ENCODE measurements at places on chromosomes 5 and 9. TPM values are rescaled to one million over a fixed set of nuclear protein-coding genes. Genes with fewer than 3 reads are reported as not detected.

IFNA13 gene
- not detected for total RNA-seq

- no peak for DNase-seq
- H3K4me3 ChIP-seq = no peak overlapping the region
- no peak overlapping the region for H3K27ac ChIP-seq
- H3K4me1 ChIP-seq = peaks cover 6% of the 10 kb centered on the region
- no peaks in the 10 kb centered on the region for H3K36me3 ChIP-seq
Measured at GRCh38 chr5:35374584-35374983, 144.3 kb upstream of the PRLR start.

GRCh38 chr5:1564824-1565736, 41.3 kb upstream of the LPCAT1 start:
- H3K36me3 ChIP-seq = no peaks in the 10 kb centered on the region
- no peak for DNase-seq
- H3K27ac ChIP-seq = no peak overlapping the region
- no peak overlapping the region for H3K4me3 ChIP-seq

DNA sequence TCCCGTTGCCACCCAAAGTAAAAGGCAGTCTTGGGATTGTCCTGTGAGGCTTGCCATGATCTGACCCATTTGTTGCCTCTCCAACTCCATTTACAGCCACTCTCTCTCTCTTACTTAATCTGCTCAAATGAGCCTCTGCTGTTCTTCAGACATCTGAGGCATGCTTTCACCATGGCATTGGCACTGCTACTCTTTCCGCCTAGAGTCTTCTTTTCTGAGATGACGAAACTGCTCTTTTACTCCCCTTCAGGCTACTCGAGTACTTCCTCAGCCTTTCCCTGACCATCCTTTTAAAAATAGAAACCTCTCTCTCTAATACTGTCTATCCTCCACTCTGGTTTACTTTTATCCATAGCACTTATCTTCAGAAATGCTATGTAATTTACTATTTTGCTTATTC, 9.0 kb downstream of the FOCAD start:
- no peaks in the 10 kb centered on the region for H3K4me1 ChIP-seq
- no peaks in the 10 kb centered on the region for H3K27me3 ChIP-seq
- no peak overlapping the region for H3K4me3 ChIP-seq
- H3K36me3 ChIP-seq = no peaks in the 10 kb centered on the region
- H3K27ac ChIP-seq = no peak overlapping the region

GRCh38 chr5:9892696-9893095, 262.5 kb upstream of the TAS2R1 start:
- DNase-seq = no peak
- H3K27ac ChIP-seq = no peak overlapping the region
- H3K4me1 ChIP-seq = no peaks in the 10 kb centered on the region
- H3K4me3 ChIP-seq = no peak overlapping the region
- H3K27me3 ChIP-seq = no peaks in the 10 kb centered on the region

Data from suprapubic skin (tissue), 4 donors.